ENCODE measurements at places on chromosomes 2 and 18. TPM values are rescaled to one million over a fixed set of nuclear protein-coding genes. Genes with fewer than 3 reads are reported as not detected.

GRCh38 chr18:48410095-48410920 lies 1.1 kb upstream of the ZBTB7C start:
- DNase-seq, result peak; percentile 97
- peak overlapping the region; percentile 81 for H3K4me3 ChIP-seq
- no peaks in the 10 kb centered on the region for H3K36me3 ChIP-seq

Gene DNAJC5G
- total RNA-seq, result not detected

GRCh38 chr2:241375300-241375699 lies 19.2 kb downstream of the FARP2 start:
- no peak overlapping the region for H3K4me3 ChIP-seq
- H3K4me1 ChIP-seq, result no peaks in the 10 kb centered on the region
- H3K27ac ChIP-seq, result no peak overlapping the region

GRCh38 chr2:1572638-1573037 lies 159.4 kb downstream of the TPO start:
- no peaks in the 10 kb centered on the region for H3K36me3 ChIP-seq
- H3K27me3 ChIP-seq, result no peaks in the 10 kb centered on the region
- H3K27ac ChIP-seq, result no peak overlapping the region
- DNase-seq, result peak; percentile 31
- H3K4me3 ChIP-seq, result no peak overlapping the region

- no peaks in the 10 kb centered on the region for H3K36me3 ChIP-seq
- peak; percentile 33 for DNase-seq
- no peaks in the 10 kb centered on the region for H3K27me3 ChIP-seq
- no peak overlapping the region for H3K4me3 ChIP-seq
- H3K4me1 ChIP-seq, result no peaks in the 10 kb centered on the region
- H3K27ac ChIP-seq, result no peak overlapping the region
Observed at GRCh38 chr2:71667256-71668182, 214.2 kb downstream of the DYSF start.

- H3K36me3 ChIP-seq, result no peaks in the 10 kb centered on the region
- no peak for DNase-seq
- peaks cover 12% of the 10 kb centered on the region for H3K4me1 ChIP-seq
- H3K27me3 ChIP-seq, result no peaks in the 10 kb centered on the region
- no peak overlapping the region for H3K27ac ChIP-seq
- no peak overlapping the region for H3K4me3 ChIP-seq
Observed at GRCh38 chr2:181104512-181105115, 124.2 kb downstream of the UBE2E3 start.
